ENCODE measurements at places on chromosomes 1 and 21.
A peak's percentile ranks its signal among the peaks of the same experiment; 100 is the strongest.

GRCh38 chr1:29563092-29563491, 326.8 kb downstream of the PTPRU start:
- peak; percentile 25 for DNase-seq

GRCh38 chr1:29732453-29732852, 496.1 kb downstream of the PTPRU start:
- no peak for DNase-seq

DNA sequence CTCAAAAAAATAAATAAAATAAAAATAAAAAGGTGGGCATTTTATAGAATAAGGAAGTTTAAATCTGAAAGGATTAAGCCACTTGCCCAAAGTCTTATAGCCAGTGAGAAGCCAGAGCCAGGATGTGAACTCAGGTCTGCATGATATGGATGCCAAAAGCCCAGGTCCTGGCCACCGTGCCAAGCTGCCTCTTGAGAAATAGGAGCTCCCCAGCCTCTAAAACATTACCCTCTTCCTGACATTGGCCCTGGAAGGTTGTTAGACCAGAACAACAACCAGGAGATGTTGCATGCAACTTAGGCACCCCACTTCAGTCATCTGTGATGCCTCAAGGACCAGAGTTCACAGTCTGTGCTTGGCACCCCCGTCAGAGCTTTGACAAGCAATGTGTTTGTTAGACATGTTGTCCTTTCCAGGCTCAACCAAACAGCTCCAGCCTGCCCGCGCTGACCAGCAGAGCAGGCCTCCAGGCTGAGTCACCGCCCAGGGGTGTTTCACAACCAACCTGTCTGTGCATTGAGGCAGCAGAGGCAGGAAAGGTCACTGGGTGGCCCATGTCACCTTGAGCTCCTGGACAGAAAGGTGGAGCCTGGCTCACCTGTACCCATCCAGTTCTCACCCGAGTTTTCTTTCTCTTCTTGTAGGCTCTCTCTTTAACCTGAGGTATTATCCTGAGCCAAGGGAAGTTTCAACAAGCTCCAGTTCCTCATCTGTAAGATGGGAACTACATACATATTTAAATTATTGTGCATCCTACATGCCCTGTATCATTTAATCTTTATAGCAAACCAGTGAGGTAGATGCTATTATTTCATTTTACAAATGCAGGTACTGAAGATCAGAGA, 14.9 kb upstream of the MED18 start:
- DNase-seq = no peak

DNA sequence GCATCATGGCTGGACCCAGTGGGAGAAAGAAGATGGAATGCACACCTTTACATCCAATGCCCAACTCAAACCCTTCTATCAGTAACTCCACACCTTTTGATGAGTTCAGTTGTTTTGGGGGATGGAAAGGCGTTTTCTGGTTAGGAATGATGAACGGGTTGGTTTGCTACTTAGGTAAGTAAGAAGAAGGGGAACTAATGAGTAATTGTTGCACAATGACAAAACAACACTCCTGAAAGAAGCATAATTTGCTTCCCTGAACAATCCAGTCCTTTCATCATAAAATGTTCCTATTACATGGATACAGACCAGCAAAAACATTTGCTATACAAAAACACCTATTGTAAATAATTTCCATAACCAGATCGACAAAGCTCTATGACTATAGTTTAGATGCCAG, 35.9 kb upstream of the NFIA start:
- no peak for DNase-seq

DNA sequence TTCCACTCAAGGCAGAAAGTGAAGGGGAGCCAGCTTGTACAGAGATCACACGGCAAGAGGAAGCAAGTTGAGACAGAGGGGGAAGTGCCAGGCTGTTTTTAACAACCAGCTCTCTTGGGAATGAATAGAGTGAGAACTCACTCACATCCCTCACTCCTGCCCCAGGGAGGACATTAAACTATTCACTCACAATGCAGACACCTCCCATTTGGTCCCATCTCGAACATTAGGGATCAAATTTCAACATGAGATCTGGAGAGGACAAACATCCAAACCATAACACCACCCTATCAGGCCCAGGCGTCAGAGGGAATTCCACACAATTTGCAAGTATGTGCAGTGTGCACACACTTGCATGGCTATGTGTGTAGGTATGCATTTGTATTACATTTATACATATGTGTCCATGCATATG, 62.7 kb downstream of the DMAP1 start:
- DNase-seq = no peak

GRCh38 chr1:161440312-161440894, 64.9 kb upstream of the FCGR2A start:
- DNase-seq = peak; percentile 77

DNA sequence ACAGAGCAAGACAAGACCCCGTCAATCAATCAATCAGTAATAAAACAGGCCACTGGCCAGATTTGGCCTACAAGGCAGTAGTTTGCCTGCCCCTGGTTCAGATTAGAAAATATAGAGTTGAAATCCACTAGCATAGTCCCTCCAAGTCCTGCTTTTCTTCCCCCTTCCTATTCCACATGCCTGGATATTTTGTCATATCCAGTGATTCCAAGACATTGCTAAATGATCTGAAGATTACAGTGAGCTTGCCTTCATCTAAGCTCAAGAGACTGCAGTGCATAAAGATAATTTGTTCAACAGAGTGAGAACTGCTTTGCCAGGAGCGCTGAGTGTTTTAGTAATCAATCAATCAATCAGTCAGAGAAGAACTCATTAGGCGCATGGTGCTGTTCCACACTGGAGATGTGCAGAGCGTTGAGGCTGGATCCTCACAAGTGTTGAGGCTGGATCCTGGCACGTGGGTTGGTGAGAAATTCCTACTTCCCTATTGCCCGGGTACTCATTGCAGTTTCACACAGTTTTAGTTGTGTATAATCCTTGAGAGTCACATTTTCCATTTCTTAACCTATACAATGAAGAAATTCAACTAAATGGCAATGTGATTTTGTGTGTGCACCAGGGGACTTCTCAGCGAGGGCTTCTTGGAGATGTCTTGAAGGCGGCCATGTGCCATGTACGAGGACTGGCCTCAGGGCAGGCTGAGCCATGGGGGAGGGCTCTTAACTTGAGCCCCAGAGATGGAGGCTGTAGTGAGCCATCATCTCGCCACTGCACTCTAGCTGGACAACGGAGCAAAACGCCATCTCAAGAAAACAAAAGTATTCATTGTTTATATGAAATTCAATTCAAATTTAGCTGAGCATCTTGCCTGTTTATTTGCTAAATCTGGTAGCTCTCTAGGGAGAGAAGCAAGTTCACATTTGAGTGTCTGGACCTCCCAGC, 76.3 kb downstream of the TOMM20 start:
- DNase-seq = no peak

DNA sequence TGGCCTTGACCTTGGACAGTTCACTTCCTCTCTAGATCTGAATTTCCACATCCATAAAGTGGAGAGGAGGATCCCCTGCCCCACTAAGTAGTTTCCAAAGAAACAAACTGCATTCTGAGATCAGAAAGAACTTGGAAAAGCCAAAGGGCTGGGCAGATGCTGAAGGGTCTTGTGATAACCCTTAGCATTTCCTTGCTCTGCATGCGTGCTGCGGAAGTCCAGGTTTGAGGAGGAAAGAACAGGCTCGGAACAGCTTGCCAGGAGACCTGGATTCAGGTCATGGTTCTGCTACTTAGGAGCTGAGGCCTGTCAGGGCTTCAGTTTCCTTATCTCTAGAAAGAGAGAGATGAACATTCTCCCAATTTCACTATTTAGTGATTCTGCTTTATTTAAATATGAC, 27.2 kb downstream of the IGFN1 start:
- DNase-seq = no peak

DNA sequence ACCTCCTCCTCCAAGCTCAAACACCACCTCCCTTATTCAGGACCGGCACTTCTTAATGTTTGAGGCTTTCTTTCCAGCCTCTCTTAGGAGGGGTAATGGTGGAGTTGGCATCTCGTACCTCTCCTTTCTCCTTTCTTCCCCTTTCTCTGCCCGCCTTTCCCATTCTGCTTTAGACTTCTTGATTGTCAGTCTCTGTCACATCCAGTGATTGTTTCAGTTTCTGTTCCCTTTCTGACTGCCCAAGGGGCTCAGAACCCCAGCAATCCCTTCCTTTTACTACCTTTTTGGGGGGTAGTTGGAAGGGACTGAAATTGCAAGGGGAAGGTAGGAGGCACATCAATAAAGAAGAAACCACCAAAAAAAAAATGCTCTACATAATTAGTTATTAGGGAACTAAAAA, 5.6 kb downstream of the ELK4 start:
- DNase-seq = no peak

GRCh38 chr1:226697151-226697928, 41.7 kb downstream of the ITPKB start:
- peak; percentile 83 for DNase-seq

GRCh38 chr1:227887697-227888403, 59.9 kb downstream of the WNT9A start:
- peak; percentile 68 for DNase-seq

GRCh38 chr1:240031009-240031408, 60.7 kb upstream of the FMN2 start:
- DNase-seq = peak; percentile 35

DNA sequence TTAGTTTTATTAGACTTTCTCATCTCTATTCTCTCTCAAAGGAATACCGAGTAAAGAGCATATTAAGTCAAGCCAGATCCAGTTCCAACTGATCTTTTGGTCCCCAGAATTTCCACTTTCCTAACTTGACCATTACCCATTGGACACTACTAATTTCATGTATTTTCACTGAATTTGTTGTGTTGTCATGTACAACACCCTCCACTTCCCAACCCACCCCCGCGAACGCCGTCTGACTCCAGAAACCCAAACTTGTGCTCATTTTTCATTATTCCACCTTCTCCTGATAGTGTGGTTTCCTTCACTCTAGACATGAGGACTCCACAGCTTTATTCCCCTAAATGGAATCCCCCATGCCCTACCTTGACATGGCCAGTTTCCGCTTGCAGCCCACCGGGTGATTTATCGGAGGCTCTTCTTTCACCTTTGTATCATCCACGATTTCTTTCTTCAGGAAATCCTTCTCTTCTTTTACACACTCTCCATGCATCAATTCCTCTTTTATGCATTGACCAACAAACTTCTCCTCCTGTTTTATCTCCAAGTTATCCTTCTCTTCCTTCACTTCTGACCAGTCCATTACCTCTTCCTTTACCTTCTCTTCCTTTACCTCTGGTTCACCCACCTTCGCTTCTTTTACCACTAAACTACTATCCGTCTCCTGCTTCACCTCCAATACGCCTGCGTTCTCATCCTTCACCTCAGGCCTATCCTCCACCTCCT, 805 bp downstream of the ZNHIT6 start:
- peak; percentile 8 for DNase-seq

DNA sequence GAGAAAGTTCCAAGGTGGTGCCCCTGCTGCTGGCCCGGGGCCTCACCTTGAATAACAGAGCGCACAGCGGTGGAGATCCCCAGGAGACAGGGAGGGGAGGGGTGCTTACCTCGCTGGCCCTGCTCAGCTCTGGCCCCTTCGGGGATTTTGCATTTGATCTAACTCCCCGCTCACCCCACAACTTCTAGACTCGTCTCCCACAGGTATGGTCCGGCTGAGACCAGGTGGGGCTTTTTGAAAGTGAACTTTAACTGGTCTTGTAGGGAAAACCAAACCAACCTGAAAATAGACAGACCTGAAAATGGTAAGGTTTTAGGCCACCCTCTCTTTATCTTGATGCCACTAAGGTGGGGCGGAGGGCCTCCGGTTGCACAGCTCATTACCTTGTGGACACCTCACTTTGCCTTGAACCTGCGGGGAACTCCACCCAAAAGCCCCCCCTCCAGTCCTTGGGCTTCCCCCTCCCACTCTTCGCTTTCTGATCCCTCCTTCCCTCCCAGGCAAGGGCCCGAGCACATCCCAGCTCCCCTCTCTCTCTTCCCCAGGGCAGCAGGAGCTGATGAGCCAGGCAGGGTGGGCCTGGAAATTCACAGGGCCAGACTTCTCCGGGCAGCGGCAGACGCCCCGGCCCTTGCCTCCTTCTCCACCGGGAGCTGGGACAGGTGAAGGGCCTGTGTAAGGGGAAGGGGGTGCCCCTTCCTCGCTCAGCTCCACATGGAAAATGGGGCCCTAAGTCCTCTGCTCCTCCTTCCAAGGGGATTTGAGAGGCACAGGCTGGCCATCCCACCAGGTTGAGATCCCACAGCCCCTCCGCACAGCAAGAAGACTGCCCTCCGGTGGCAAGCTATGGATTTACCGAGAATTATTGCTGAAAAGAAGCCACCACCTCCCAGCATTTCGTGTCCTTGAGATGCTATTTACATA, 16.1 kb downstream of the TNFRSF8 start:
- peak; percentile 48 for DNase-seq

DNA sequence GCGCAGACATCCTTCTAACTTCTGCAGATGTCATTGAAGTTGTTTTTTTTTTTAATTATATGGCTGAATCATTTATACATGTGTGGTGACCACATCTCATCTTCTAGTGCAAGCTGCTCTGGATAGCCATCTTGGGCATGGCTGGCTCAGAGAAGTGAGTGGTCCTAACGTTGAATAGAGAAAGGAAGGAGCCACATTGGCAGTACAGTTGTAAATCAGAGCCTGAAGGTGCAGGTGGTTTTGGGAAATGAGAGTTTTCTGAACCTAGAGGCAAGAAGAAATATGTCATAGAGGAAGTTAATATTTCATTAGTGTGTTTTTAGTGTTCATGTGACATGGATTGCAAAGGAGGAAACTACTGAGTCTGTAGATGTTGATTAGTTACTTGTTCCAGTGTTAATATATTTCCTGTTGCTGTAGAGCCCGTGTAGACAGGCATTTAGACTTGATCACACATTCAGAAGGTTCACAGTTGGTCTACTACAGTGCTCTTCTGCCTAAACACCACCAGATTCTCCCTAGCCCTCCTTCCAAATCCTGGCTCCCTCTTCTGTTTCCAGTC, 163.7 kb downstream of the ROR1 start:
- DNase-seq = no peak

DNA sequence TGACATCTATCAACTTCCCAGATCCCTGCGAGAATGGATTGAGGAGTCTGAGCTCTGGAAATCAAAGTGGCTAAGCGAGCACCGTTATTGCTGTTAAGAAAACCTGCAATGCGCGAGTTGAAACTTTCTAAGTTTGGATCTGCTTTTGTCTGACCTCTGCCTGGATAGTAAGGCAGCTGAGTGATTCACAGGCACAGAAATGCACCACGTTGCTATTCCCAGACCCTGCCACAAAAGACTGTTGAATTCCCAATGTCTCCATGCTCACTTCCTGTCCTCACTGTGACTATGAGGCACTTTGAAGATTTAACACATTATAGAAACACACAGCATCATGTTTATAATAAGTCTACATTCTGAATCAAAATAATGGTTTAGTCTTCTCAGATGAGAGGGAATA, 27.1 kb upstream of the CNIH3 start:
- peak; percentile 6 for DNase-seq

DNA sequence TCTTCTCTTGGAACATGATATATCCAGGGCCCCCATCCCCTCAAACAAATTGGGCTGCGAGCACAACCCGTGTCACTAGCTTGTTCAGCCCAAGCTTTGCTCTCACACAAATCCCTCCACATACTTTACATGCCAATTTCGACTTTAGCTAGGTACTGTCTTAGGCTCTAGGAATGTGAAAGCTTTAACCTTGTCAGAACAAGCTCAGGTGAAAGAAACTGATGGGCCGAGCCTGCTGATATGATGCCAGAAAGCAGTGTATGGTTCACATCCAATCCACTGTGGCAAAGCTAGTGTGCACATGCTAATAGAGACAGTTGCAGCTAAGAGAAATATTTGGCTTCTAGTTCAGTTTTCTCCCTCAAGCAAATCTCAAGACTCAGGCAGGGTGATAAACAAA, 79.5 kb downstream of the TNFSF18 start:
- DNase-seq = no peak

Data from lung microvascular endothelial cell (primary cell).